ENCODE measurements at places on chromosomes 2 and 18. TPM values are rescaled to one million over a fixed set of nuclear protein-coding genes. Genes with fewer than 3 reads are reported as not detected.

CNTNAP5 gene
- 0.29 TPM for total RNA-seq

IL1F10 gene
- total RNA-seq: not detected

PKDCC gene
- total RNA-seq: 131 TPM

- H3K27me3 ChIP-seq: no peaks in the 10 kb centered on the region
- H3K36me3 ChIP-seq: no peaks in the 10 kb centered on the region
- no peaks in the 10 kb centered on the region for H3K4me1 ChIP-seq
- no peak for DNase-seq
- H3K27ac ChIP-seq: no peak overlapping the region
- H3K4me3 ChIP-seq: no peak overlapping the region
These were observed 1335.8 kb upstream of the CDH2 start for GRCh38 chr18:29512761-29513160.

- no peak overlapping the region for H3K27ac ChIP-seq
- peaks cover 24% of the 10 kb centered on the region for H3K36me3 ChIP-seq
- H3K27me3 ChIP-seq: no peaks in the 10 kb centered on the region
- no peak for DNase-seq
- H3K4me3 ChIP-seq: no peak overlapping the region
These were observed 59.3 kb downstream of the ADNP2 start for GRCh38 chr18:80168346-80168745.

GRCh38 chr2:240959214-240959940 is 39.0 kb upstream of the SNED1 start:
- H3K4me1 ChIP-seq: peaks cover 3% of the 10 kb centered on the region
- DNase-seq: no peak
- peaks cover 14% of the 10 kb centered on the region for H3K27me3 ChIP-seq
- H3K4me3 ChIP-seq: no peak overlapping the region
- no peaks in the 10 kb centered on the region for H3K36me3 ChIP-seq

Measured in mesothelial cell of epicardium (in vitro differentiated cells).